ENCODE measurements at places on chromosomes 5 and 9.

- no peak for DNase-seq
Measured at GRCh38 chr9:107633406-107633805, 143.8 kb upstream of the KLF4 start.

- DNase-seq = no peak
Measured at GRCh38 chr5:59724482-59725391, 168.8 kb downstream of the PDE4D start.

- DNase-seq = no peak
Measured at GRCh38 chr5:83703059-83703458, 17.6 kb downstream of the HAPLN1 start.

- no peak for DNase-seq
Measured at GRCh38 chr5:136115183-136115865, 17.3 kb upstream of the SMAD5 start.
